ENCODE measurements at places on chromosomes 1 and 21.

- no peak for DNase-seq
Measured at GRCh38 chr1:228120857-228121489, 11.9 kb upstream of the MRPL55 start.

- no peak for DNase-seq
Measured at GRCh38 chr1:177710696-177711620, 258.9 kb downstream of the SEC16B start.

GRCh38 chr1:36934061-36934460 is 100.3 kb downstream of the GRIK3 start:
- DNase-seq = no peak

- DNase-seq = no peak
Measured at GRCh38 chr21:34960687-34961086, 88.4 kb downstream of the RUNX1 start.

GRCh38 chr1:40435876-40436275 is 14.4 kb upstream of the ZFP69B start:
- no peak for DNase-seq

GRCh38 chr1:169025412-169025811 is 81.1 kb upstream of the ATP1B1 start:
- DNase-seq = no peak

DNA sequence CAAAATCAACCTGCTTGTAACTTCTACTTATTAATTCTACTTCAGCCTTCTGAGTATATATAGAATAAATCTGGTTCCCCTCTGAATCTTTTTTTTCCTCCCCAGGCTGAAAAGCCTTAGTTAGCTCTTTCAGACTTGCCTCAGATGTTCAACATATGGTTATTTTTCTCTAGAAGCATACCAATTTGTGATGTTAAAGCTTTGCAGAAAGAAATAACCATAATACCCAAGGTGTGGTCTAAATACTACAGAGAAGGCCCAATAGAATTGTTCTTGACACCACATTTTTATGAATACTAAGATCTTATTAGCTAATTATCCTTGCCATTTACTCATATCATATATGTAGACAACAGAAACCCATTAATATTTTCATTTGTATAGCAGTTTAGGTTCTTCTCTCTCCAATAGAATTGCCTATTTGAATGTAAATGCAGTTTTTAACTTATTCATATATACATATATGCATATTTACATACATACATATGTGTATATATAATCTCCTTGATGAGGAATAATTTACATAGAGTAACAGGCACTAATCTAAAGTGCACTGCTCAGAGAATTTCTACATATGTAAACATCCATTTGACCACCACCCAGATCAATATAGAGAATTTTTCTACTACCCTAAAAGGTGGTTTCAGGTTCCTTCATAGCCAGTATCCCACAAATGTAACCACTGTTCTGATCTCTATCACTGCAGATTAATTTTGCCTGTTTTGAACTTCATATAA is 175.2 kb upstream of the IVNS1ABP start:
- no peak for DNase-seq

- no peak for DNase-seq
Measured at GRCh38 chr21:31490443-31490842, 146.4 kb upstream of the TIAM1 start.

- no peak for DNase-seq
Measured at GRCh38 chr1:113846391-113847035, 25.0 kb downstream of the PTPN22 start.

DNA sequence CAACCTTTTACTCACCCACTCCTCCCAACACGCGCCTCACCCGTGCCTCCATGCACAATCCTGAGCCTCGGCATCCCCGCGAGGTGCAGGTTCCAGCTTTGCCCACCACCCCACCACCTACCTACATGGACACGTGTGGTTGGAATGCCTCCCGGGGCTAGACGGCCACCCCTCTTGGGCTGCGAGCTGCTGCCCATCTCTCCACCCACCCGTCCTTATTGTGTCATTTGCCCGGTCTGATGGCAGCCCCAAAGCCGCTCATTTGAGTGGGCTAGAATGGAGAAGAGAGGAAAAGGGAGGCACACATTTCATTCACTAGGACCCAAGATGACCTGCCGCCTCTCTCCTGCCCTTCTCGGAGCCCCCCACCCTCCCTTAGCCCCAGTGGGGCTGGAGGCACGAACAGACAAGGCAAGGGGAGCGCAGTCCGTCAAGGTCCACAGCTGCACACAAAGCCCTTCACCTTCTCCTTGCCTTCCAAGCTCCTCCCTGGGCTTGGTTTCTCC is 785 bp downstream of the ZNF697 start:
- no peak for DNase-seq

GRCh38 chr1:110185181-110185580 is 24.9 kb upstream of the KCNC4 start:
- DNase-seq = peak; percentile 88

DNA sequence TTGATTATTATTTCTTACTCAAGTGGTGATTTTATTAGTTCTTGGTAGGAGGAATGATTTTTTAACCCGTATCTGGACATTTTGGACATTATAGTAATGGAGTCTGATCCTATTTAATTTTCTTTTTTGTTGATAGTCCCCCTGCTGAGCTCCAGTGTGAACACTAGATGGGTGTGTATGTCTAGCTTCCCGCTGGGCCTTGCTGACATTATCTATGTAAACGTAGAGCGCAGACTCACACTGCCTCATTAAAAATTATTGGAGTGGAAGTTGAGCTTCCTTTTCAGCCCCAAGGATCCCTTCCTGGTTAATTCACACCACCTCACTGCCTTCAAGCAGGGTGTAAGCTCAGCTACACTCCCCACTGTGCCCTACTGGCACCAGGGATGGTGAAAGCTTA is 467.6 kb upstream of the PKN2 start:
- no peak for DNase-seq

DNA sequence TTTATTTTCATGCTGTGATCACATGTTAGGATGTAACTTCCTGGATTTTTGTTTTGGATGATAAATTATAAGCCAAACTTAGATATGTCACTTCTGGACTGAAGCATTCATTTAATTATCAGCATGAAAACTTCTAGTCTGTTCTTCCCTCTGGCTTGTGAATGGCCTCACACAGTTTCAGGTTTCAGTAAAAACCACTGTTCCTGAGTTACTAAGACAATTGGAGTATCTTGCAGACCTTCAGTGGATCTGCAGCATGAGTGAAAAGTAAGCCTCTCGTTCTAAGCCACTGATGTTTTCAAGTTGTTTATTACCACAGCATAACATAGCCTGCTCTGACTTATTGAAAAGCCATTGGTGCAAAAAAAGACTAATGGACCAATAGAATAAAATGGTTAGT is 55.3 kb upstream of the RGS21 start:
- DNase-seq = no peak

DNA sequence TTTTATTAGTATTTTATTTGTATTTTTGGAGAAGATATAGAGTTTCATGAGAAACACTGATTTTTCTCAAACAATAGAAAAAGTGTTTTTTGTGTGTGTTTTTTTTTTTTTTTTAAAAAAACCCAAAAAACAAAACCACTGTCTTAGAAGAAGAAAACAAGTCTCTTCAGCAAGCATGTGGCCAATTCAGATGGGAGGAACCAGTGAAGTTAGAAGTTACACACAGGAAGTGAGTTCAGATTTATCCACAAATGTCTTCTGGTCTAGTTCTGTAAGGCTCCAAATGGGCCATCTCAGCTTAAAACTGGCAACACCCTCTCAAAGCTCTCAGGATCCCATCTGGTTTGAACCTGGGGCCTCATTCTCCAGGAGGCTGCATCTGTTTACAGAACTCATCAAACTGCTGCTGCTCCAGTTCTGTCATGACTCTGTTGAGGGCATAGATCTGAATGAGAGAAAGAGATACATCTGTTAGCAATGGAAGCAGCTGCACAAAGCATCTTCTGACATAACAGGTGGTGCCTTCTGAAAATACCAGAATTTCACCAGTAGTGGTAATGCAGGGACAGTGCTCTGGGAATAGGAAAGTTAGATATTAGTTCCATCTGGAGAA is 9.8 kb upstream of the ERMAP start:
- DNase-seq = peak; percentile 76

DNA sequence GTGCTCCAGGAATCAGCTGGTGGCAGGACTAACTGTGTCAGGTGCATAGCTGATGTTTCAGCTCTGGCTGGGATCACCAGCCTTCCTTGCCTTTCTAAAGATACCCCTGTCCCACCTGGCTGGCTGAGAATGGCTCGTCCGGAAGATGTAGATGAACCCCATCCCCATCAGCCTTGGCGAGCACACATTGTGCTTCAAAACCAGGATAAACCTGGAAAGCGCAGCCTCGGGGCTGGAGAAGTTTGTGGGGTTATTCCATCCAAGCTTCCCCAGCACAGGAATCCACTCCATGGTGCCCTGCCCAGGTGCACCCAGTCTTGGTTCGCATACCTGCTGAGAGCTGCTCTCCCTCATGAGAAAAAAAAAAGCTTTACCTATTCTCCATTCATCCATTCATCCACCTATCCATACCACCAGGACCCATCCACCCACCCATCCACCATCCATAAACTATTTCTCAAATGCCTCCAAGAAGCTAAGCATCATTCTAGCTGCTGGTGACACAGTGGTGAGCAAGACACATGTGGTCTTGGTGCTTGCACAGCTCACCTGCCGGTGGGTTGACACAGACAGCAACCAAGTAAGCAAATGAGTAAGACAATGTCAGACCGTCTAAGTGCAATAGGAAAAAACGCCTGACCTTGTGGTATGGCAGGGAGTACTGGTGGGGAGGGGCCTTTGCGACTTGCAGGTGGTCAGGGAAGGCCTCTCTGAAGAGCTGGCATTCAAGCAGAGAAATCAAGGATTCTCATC is 94.0 kb downstream of the DMRTB1 start:
- no peak for DNase-seq

DNA sequence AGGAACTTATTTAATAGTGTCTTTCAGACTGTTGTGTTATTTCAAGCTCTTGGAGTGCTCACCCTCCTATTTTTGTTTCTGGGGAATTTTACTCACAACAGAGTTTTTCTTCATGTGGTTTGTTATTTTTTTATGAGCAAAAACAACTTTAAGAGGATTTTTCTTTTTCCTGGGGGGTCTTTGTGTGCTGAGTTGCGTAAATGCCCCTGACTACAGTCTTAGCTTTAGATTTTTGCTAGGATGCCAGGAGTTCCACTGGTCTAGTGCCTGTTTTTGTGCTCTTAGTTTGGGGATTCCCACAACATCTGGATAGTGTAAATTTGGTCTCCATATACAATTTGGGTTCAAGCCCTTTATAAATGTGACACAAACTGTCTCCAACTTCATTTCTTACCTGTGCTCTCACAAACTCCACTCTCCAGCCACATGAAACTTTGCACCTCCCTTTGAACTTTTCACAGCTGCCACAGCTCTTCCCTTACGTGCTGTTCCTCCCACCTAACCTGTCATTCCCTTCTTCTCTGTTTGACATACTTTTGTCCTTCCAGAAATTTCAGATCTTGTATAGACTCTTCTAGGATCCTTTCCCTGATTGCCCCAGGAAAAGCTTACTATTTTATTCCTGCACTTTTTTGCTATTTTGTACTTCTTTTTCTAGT is 180.2 kb downstream of the CRB1 start:
- DNase-seq = no peak

GRCh38 chr21:42093991-42094421 is 22.9 kb downstream of the UMODL1 start:
- DNase-seq = peak; percentile 61

GRCh38 chr21:40688106-40688864 is 158.7 kb downstream of the DSCAM start:
- no peak for DNase-seq

GRCh38 chr1:206839006-206839560 is 26.3 kb upstream of the IL20 start:
- DNase-seq = no peak

GRCh38 chr1:3625151-3625907 is 514 bp downstream of the TPRG1L start:
- no peak for DNase-seq

DNA sequence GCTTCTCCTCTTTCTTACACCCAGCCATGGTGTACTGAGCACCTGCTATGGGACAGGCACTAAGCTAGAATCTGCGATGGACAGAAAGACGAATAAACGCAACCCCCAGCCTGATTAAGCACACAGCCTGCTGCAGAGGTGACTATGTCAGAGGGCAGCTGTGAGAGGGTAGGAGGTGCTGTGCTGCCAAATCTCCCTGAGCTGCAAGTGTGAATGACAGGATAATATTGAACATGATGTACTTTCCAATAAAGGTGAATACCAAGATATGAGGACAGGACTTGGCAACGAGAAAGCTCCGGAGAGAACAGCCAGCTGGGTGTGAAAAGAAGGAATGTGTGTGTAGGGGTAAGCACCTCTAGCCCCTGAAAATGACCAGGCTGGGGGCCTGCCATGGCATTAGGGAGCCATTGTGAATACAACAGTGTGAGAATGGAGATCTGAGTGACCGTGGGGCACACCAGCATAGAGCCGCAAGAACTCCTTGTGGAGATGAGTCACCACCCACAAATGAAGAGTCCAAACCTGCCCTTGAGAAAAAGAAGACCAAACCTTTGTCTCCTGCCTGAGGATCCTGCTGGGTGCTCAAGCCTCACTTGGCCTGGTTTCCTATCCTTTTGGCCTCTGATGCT is 83.0 kb upstream of the ATF3 start:
- DNase-seq = no peak

DNA sequence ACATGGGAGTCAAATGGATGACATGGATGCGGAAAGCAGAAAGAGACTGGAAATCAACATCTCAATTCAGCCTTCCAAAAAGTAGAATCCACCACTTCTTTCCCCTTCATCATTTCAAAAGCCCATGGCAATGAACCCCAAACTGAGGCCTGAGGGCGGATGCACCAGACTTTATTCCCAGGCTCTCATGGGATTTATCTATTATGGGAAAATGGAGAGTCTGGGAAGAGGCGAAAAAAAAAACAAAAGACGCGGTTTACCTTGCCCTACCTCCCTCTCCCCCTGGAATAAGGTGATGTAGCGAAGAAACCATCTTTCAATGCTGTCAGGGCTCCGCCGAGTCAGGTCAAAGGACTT is 624 bp downstream of the KIFAP3 start:
- DNase-seq = peak; percentile 36

DNA sequence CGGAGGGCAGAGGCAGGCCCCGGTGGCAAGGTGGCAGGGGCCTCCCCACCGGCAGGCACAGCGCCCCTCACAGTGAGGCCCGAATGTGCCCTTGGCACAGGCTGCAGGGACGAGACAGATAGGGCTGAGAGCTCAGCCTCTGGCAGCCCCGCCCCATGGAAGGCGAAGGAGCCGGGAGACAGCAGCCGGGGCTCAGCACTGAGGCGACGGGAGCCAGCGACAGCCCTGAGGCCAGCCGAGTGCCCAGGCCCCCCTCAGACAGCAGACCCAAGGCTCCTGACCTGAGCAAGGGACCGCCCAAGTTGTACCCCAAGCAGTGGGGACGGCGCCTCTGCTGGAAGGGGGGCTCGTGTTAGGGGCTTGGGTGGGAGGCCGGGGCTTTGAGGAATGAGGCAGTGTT is 43.1 kb downstream of the ARHGEF16 start:
- no peak for DNase-seq

DNA sequence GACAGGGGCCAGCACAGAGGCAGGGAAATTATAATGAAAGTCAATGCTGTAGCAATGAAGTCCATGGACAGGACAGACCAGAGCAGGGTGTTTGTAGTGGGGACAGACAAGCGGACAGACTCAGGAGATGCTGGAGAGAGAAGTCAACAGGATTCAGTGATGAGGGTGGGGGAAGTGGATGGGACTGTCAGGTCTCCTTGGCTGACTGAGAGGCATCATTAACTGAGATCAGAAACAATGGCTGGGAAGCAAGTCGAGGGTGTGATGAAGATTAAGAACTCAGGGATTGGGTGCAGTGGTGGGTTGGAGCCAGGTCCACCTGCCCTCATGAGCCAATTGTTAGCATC is 25.5 kb downstream of the CD58 start:
- no peak for DNase-seq

- no peak for DNase-seq
Measured at GRCh38 chr1:60130703-60131102, 57.1 kb upstream of the C1orf87 start.

All from NCI-H2171 (cell line).